Lung (tissue), 17 donors: ENCODE measurements at places on chromosomes 1 and 21. TPM values are rescaled to one million over a fixed set of nuclear protein-coding genes. Genes with fewer than 3 reads are reported as not detected.
A peak's percentile ranks its signal among the peaks of the same experiment; 100 is the strongest.

COL8A2 gene
- 3.8 TPM for polyA plus RNA-seq

DCST1 gene
- 0.08 TPM for polyA plus RNA-seq

PIK3C2B gene
- 11.9 TPM for polyA plus RNA-seq

PPM1J gene
- 0.92 TPM for polyA plus RNA-seq

PRMT6 gene
- polyA plus RNA-seq: 7.3 TPM

MFSD2A gene
- polyA plus RNA-seq: 123 TPM

FAAH gene
- polyA plus RNA-seq: 34.8 TPM

USH2A gene
- polyA plus RNA-seq: under 0.01 TPM

PLA2G4A gene
- polyA plus RNA-seq: 2.5 TPM

SGIP1 gene
- 2.7 TPM for polyA plus RNA-seq

DNA sequence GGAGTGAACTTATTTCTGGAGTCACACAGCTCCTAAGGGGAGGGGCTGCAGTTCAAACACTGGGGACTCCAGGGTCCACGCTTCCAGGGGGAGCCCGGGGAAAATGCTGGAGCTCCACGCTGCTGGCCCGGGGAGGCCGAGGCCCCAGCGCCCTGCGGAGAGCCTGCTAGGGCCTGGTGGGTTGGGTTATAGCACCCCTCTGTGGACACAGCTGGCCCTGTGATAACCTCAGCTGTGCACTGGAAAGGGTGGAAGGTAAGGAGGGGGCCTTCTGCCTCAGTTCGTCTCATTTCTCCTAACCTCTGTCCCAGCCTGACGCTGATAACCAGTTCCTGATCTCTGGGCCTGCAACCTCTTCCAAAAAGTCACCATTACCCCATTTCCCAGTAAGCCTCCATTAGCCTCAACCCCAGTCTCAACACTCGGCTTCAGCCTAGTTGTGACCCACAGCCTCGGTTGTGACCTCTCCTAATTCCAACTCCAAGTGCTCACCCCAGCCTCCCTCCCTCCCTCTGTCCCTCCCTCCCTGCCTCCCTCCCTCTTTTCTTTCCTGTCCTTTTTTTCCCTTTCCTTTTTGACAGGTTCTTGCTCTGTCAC lies 7.1 kb downstream of the NBL1 start:
- DNase-seq: peak; percentile 64
- H3K27ac ChIP-seq: peak overlapping the region; percentile 42
- H3K4me3 ChIP-seq: no peak overlapping the region
- no peaks in the 10 kb centered on the region for H3K27me3 ChIP-seq

DNA sequence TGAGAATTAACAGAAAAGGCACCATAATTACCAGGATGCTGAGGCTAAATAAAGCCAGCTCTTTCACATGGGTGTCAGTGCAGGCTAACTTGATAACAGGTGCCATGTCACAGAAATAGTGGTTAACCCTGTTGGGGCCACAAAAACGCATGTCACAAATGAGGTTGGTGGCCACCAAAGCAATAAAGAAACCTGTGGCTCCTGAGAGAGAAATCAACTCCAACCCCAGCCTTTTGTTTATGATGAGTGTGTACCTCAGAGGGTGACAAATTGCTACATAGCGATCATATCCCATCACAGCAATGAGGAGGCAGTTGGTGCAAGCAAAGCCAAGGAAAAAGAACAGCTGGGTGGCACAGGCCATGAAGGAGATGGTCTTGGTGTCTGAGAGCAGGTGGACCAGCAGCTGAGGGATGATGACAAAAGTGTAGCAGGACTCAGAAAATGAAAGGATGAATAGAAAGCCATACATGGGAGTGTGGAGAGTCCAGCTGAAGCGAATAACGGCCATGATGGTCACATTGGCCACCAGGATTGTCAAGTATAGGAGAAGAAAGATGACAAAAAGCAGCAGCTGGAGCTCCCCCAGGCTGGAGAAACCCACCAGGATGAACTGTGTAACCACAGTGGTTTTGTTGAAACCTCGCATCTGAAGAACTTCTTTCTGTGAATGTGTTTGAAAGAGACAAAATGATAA lies at the start of gene OR10T2:
Gene OR10T2 (minus strand): TSS at position 649 of the 697 bp plus-strand sequence. CDS start 0 bp downstream, at position 649.
- DNase-seq: no peak
- no peaks in the 10 kb centered on the region for H3K4me1 ChIP-seq
- H3K27ac ChIP-seq: no peak within 1 kb of the TSS

DNA sequence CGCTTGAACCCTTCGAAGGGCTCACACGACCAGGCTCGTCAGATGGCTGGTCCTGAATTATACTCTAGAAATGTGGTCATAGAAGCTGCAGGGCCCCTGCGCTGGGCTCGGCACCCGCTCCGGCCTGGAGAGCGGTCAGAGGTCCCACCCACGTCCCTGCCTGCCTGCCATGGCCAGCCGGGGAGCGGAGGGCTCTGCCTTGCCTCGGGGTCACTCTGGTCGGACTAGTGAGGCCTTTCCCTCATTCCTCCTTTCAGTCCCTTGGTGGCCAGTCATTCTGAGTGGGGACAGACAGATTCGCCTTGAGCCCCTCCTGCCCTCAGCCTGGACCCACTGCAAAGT lies 529 bp upstream of the MARCKSL1 start:
- H3K27ac ChIP-seq: no peak overlapping the region
- H3K4me1 ChIP-seq: no peaks in the 10 kb centered on the region
- no peak for DNase-seq
- H3K4me3 ChIP-seq: no peak overlapping the region

DNA sequence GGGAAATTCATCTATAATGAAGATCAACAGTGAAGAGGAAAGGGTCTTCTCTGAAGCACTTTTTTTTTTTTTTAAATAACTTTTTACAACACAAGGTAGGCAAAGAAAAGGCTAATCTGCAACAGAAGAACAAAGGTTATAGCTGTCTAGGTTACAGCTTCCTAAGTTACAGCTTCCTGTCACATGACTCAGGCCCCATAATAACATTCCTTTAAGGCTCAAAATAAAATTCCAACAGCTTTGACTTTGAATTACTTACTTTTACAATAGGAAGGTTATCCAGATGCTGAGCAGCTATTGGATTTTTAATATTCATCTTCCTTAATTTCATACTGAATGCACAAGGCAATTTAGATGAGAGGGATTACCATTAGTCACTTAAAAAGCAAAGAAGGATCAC lies 40.4 kb upstream of the TMEM61 start:
- no peak overlapping the region for H3K27ac ChIP-seq
- no peaks in the 10 kb centered on the region for H3K27me3 ChIP-seq
- H3K36me3 ChIP-seq: no peaks in the 10 kb centered on the region
- peaks cover under 1% of the 10 kb centered on the region for H3K4me1 ChIP-seq
- H3K4me3 ChIP-seq: no peak overlapping the region
- peak; percentile 10 for DNase-seq

- H3K4me1 ChIP-seq: no peaks in the 10 kb centered on the region
- no peaks in the 10 kb centered on the region for H3K27me3 ChIP-seq
- H3K4me3 ChIP-seq: no peak overlapping the region
- no peaks in the 10 kb centered on the region for H3K36me3 ChIP-seq
- H3K27ac ChIP-seq: no peak overlapping the region
- DNase-seq: no peak
Observed at GRCh38 chr1:182622901-182623528, 18.8 kb upstream of the RGS16 start.

GRCh38 chr1:41360786-41361494 lies at the start of gene FOXO6:
TSS of gene FOXO6 (plus strand) at chr1:41361434.
- H3K36me3 ChIP-seq: no peaks in the 10 kb centered on the region
- peaks cover 6% of the 10 kb centered on the region for H3K4me1 ChIP-seq
- peaks cover 8% of the 10 kb centered on the region for H3K27me3 ChIP-seq
- H3K4me3 ChIP-seq: peak within 1 kb of the TSS; percentile 39
- peak; percentile 98 for DNase-seq

GRCh38 chr1:26237230-26237966 lies 3.4 kb downstream of the CEP85 start:
- H3K4me3 ChIP-seq: no peak overlapping the region
- H3K27ac ChIP-seq: no peak overlapping the region
- H3K4me1 ChIP-seq: peaks cover 5% of the 10 kb centered on the region
- no peaks in the 10 kb centered on the region for H3K27me3 ChIP-seq

DNA sequence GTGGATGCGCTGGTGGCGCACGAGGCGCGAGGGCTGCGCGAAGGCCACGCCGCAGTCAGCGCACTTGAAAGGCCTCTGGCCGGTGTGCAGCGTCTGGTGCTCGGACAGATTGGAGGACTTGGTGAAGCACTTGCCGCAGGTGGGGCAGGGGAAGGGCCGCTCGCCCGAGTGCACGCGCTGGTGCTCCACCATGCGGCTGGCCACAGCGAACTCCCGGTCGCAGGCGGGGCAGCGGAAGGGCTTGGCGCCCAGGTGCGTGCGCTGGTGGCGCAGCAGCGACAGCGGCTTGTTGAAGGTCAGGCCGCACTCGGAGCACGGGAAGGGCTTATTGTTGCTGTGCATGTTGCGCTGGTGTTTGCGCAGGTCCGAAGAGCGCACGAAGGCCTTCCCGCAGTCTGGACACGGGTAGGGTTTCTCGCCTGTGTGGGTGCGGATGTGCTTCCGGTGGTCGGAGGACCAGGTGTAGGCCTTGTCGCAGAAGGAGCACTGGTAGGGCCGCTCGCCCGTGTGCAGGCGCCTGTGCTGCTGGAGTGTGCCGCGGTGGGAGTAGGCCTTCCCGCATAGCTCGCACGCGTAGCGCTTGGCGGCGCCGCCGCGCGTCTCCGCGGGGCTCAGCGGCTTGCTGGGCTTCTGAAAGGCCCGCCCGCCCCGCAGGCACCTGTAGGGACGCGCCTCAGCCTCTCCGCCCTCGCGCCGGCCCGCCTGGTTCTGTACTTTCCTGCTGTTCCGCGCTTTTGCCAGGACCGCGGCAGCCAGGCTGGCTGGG lies 4.7 kb downstream of the ZNF648 start:
- H3K27ac ChIP-seq: no peak overlapping the region
- H3K27me3 ChIP-seq: peaks cover 5% of the 10 kb centered on the region
- H3K36me3 ChIP-seq: no peaks in the 10 kb centered on the region

- H3K36me3 ChIP-seq: no peaks in the 10 kb centered on the region
- no peak for DNase-seq
- H3K27ac ChIP-seq: no peak overlapping the region
- H3K4me3 ChIP-seq: no peak overlapping the region
- no peaks in the 10 kb centered on the region for H3K4me1 ChIP-seq
Observed at GRCh38 chr1:18836654-18837053, 22.8 kb downstream of the TAS1R2 start.

DNA sequence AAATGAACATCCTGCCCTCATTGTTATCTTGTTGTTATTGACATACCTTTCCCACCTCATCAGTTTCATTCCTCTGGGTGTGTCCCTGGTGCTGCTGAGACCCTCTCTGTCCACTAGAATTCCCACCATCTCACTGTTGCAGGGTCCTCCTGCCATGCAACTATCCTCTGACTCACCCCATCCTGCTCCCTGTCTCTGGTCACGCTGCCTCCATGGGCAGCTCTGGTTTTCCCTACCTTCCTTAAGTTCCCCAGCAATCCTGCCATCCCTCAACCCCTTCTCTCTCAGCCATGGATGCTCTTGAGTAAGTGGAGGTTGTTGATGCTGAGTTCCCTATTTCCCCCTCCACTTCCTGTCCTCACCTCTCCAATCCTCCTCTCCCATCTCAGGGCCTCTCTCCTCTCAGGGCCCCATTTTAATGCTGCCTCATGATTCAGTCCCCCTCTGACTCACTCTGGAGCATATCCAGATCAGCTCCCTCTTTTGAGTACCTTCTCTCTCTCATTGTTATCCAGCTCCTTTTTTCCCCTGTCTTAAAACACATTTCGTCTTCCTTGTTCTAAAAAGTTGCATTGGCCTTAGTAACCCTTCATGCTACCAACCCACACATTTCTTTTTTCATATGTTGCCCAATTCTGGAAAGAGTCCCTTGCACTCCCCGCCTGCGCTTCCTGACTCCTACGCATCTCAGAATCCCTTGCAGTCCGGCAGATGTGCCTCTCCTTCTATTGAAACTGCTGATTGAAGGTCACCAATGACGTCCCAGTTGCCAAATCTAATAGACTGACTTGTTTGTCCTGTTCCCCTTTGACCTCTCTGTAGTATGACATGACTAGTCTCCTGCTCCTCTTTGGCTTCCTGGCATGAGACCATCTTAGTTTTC lies 92.0 kb downstream of the CNIH3 start:
- no peak overlapping the region for H3K4me3 ChIP-seq
- DNase-seq: no peak
- H3K36me3 ChIP-seq: no peaks in the 10 kb centered on the region
- H3K4me1 ChIP-seq: no peaks in the 10 kb centered on the region
- no peak overlapping the region for H3K27ac ChIP-seq
- no peaks in the 10 kb centered on the region for H3K27me3 ChIP-seq

- H3K36me3 ChIP-seq: no peaks in the 10 kb centered on the region
- peak; percentile 63 for DNase-seq
- H3K4me3 ChIP-seq: no peak overlapping the region
- H3K27me3 ChIP-seq: no peaks in the 10 kb centered on the region
- H3K27ac ChIP-seq: peak overlapping the region; percentile 78
Observed at GRCh38 chr1:36486439-36487335, 4.0 kb upstream of the CSF3R start.

DNA sequence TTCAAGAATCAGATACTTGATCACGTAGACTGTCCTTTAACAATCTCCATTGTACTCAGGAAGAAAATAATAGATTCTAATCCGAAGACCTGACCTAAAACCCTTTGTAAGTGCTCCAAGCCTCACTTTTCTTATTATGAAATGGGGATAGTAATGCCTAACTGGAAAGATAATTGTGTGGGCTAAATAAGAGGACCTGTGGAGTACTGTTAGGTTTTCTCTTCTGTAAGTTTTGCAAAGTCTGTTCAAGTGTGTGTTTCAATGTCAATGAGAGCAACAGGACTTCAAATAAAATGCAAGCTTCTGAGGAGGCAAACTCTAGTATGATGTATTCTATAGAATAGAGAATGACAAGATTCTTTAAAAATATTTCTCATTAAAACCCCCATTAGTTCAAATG lies 348.6 kb downstream of the USP25 start:
- no peak for DNase-seq
- H3K27ac ChIP-seq: no peak overlapping the region
- no peaks in the 10 kb centered on the region for H3K4me1 ChIP-seq
- H3K36me3 ChIP-seq: no peaks in the 10 kb centered on the region
